ENCODE measurements at places on chromosomes 4 and X.

GRCh38 chr4:87330761-87331160 lies 8.1 kb upstream of the HSD17B13 start:
- no peak for DNase-seq

- DNase-seq, result no peak
Measured at GRCh38 chr4:10917566-10917965, 233.0 kb upstream of the CLNK start.

- DNase-seq, result no peak
Measured at GRCh38 chrX:75655627-75656026, 129.4 kb downstream of the MAGEE2 start.

GRCh38 chr4:26372525-26373172 lies 51.8 kb downstream of the RBPJ start:
- DNase-seq, result no peak

- DNase-seq, result no peak
Measured at GRCh38 chrX:19446397-19446796, 68.9 kb downstream of the MAP3K15 start.

DNA sequence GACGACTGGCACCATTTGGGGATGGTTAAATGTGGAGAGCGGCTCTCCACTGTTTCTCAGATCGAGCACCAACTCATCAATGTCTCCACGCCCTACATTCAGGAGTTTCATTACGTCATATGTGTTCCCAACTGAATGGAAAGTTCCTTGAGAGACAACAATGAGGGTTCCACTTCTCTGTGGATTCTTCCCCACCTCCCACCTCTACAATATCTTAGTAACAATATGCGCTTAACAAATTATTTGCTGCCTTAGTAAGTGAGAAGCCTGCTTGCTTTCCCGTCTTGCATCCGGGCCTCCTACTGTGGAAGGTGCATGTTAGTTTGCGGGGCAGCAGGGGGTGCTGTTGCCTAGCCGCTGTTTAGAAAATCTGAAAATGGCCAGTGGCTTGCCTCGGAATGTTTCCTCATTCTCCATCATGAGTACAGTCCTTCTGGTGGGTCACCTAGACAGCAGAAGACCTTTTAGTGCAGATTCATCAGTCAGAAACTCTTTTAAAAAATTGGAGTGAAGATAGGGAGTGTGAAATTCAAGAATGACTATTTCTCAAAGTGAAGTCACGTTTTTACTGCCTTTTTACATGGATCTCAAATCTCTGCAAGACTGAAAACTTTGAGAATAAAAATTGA lies 55.7 kb downstream of the PHOX2B start:
- no peak for DNase-seq

DNA sequence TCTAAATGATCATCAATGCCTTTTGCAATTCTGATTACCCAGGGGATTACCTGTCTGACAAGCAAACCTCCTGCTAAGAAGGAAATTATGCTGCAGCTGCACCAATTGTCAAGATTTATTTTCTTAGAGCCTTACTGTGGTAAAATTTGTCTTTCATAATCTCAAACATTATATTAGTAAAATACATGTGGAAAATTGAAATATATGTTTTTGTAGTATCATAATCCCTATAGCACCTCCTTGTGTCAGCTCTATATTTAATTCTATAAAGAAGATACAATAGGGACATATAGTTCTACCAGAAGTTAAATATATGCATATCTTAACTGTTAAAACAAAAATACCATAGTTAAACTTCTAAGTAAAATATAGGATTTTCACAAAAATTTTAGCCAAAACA lies 655.6 kb upstream of the PCDH10 start:
- no peak for DNase-seq

- DNase-seq, result no peak
Measured at GRCh38 chr4:7872264-7872771, 67.3 kb downstream of the AFAP1 start.

- DNase-seq, result no peak
Measured at GRCh38 chr4:21992330-21992729, 43.8 kb upstream of the KCNIP4 start.

- DNase-seq, result no peak
Measured at GRCh38 chrX:132738951-132739350, 219.5 kb downstream of the HS6ST2 start.

DNA sequence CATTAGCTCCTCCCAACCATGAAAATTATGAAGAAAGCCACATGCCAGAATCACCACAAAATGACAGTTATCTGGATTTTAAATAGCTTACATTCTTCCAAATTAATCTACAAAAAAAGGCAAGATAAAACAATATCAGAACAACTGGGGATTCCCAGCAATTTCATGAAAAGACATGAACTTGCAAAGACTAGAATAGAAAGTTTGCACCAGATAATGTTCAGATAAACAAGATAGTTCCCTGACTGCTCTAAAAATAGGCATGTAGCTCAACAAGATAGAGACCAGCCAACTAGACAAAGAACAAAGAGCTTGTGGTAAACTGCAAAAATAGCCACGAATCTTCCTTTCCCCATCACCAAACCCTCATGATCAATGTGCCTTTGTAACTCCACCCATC lies 30.3 kb upstream of the DDX53 start:
- no peak for DNase-seq

- no peak for DNase-seq
Measured at GRCh38 chr4:30396772-30397475, 323.2 kb upstream of the PCDH7 start.

DNA sequence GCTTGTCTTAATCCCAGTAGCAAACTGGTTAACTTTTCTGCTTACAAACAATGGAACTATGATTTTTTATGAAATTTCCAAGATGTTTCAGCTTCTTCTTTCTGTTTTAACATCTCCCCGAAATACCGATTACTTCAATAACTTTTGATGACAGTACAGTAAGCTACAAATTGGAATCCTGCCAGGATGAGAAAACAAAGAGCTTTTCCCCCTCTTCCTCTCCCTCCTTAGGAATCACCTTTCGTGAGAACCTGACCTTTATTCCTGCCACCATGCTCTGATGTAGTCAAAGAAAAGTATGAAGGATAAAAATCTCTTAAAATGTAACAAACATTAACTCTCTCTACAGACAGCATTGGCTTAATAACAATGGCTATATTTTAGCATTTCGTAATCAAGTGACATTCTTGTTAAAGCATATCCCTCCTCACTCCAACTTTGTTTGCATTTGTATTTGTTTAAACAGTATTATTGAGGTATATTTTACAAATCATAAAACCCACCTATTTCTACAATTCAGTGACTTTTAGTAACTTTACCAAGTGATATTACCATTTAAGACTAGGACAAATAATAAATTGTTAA lies 148.7 kb upstream of the NAP1L5 start:
- DNase-seq, result no peak

DNA sequence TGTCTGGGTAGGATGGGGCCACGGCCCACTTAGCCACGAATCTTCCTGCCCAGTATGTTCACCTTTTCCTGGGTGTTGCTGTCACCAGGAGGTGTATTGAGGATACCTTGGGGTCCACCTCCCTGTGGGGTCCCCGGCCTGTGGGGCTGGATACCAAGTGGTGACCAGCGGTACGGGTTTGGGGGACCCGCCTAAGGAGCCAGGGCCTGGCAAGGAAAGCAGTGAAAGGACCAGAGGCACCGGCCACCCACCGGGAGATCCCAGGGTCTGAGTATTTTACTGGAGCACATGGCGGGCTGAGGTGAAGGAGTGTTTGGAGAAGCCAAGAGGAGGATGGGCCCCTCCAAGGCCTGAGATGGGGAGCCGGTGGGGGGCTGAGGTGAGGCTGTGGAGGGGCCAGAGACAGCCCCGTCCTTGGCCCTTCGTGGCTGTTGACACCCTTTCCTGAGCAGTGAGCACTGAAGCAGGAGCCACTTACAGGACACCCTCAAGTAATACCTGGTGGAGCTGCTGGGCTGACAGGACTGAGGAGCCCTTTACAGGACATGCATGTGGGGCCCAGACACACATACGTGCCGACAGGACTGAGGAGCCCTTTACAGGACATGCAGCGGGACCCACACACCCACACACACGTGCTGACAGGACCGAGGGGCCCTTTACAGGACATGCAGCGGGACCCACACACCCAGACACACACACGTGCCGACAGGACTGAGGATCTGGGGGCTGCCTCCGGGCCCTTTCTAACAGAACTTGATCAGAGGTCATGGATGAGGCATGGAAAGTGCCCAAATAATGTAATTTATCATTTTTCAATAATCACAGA lies 38.4 kb downstream of the TMEM271 start:
- no peak for DNase-seq

- no peak for DNase-seq
Measured at GRCh38 chr4:73891326-73891725, 22.1 kb downstream of the CXCL1 start.

DNA sequence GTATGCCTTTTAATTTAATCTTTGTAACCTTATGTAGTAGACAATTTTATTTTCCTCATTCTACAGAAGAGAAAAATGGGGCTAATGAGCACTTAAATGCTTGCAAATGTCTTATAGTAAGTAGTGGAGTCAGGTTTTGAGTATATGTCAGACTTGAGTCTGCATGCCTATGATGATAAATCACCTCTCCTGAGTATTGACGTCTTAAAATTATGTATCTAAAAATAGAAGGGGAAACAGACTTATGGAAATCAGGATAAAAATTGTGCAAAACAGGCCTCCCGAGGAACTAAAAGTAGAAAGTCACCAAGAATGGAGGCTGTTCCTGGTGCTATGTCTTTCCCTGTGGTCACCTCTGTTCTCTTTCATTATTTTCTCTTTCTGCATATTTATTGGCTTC lies 92.7 kb downstream of the STIM2 start:
- DNase-seq, result no peak

DNA sequence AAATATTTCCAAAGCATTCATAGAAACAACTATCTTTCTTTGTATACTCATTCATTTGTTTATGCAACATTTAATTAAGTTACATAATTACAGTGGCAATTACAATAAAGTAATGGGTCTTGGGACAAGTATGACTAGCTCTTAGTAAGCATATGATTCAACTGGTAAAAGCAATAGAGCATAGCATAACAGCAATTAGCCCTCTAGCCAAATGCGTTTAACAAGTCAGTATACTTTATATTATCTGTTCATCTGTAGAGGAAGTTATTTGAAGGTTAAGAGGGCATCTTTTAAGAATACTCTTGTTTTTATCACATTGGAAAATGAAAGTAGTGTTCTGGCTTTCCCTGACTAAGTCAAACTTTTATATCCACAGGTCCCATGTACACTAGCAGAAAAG lies 198.1 kb upstream of the UGT8 start:
- no peak for DNase-seq

DNA sequence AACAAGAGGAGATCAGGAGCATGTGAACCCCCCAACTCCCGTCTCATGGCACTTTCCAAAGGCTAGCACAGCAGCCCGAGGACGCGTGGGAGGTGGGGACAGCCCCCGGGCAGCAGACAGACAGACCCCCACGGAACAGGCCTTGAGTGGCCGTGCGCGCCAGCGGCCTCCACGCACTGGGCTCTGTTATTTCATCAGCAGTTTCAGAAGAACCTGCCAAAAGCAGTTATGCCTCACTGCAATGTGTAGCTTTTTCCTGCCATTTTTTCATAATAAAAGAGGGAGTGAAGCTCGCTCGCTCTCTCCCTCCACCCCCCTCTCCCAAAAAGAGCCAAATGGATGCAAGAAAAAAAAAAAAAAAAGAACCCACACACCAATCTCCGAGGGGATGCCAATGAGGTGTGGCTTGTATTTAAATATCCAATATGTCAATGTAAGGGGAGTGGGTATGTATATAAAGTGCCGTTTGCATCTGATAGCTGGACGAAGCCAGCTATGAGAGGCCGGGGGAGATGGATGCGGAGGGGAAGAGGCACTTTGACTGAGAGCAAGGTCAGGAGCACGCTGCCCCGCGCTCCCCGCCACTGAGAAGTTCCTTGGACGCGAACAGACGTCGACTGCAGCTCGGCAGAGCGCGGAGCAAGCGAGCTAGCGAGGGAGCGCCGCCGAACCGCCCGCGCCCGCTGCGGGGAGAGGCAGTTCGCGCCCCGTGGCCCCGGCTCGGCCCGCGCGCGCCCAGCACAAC lies at the start of gene FGF16:
TSS of gene FGF16 (plus strand) at position 482 of the 745 bp plus-strand sequence. CDS start 286 bp downstream, outside the sequence.
- DNase-seq, result no peak

GRCh38 chrX:149871940-149872339 lies 9.0 kb upstream of the MAGEA8 start:
- peak; percentile 2 for DNase-seq

GRCh38 chr4:76977736-76978350 lies 28.3 kb downstream of the SEPTIN11 start:
- no peak for DNase-seq

DNA sequence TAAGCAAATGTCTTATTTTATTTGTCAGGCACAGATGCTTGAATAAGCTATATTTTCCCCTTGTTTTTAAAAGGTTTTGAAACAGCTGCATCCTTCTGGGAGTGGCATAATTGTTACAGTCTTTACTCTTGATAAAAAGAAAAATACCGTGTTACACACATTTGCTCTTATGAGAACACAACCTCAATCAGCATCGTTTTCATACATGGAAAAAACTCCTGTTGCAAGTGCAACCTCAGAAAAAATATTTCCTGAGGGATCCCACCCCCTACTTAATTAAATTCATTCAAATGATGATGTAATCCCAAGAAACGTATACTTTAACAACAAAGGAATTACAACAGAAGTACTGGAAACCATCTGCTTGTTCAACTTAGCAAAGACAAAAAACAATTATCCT lies 58.6 kb downstream of the SMAD1 start:
- no peak for DNase-seq

- no peak for DNase-seq
Measured at GRCh38 chrX:31093639-31093975, 21.8 kb upstream of the FTHL17 start.

- no peak for DNase-seq
Measured at GRCh38 chrX:154304846-154305245, 9.3 kb downstream of the TKTL1 start.

DNA sequence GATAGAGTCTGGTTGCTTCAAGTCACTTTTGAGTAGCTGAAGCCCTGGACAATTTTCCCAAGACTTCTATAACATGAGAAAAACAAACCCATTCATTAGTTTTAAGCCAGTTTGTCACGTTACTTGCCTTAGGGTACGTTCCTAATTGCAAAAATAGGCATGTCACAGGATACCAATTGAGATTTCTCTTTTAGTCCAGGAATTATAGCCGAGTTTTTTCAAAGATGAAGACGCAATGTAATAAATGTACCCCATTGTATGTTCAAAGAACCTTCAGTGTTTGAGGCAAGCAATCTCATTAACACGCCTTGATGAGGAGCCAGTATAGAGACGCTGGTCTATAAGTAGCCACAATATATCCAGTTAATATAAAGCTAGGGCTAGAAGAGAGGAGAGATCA lies 534.2 kb downstream of the INPP4B start:
- no peak for DNase-seq

DNA sequence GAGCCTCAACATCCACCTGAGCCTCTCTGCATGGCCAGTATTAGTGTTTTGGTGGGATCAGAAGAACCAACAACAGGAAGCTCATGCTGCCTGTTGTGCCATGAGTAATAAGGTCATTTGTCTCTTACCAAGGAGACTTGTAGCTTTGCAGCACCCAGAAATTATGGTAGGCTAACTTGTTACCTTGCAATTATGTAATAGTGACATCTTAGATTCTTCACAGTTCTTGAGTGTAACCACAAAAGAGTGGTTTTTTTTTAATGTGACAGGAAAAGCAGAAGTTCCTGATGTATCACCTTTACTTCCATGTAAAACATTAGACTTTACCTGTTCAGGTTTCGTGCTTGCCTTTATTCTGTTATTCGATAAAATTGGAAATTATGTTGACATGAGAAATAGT lies 263.9 kb upstream of the CXXC4 start:
- no peak for DNase-seq

- no peak for DNase-seq
Measured at GRCh38 chrX:9581771-9582385, 117.0 kb downstream of the TBL1X start.

GRCh38 chr4:14277505-14277904 lies 650.0 kb upstream of the BOD1L1 start:
- no peak for DNase-seq

Measured in stimulated activated CD4-positive, alpha-beta T cell treated with anti-CD3 and anti-CD28 coated beads, Interleukin-1b, Interleukin-23, amount 100 ng/mL, for 1 hour (primary cell).